ENCODE measurements at places on chromosomes 2 and 18.

DNA sequence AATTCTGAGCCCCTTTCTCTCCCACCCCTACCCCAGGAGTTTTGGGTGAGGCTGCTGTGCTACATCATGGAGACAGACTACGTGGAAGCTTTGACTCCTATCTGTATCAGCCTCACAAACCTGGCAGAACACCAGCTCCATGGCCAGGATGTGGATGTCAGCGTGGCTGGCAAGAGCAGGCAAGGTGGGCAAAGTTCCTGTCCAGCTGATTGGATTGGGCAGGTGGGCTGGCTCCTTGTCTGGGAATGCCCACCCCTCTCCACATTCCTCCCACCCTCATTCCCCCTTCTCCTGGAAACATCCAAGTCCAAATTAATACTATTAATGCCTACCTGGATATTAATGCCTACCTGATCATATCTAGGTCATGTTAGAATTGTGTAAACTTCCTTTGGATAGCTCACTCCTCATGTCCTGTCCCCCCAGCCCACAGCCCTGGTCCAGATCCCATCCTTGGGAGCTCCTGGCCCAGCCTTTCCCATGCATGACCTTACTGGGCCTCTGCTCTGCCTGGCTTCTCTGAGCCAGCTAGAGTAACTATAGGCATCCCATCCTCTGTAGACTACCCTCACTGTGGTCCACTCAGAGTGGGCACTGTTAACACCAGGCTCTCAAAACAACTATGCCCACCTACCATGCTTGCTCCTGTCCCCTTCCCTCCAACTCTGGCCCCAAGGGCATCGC, 24.1 kb downstream of the MROH2A start:
- DNase-seq, result no peak

DNA sequence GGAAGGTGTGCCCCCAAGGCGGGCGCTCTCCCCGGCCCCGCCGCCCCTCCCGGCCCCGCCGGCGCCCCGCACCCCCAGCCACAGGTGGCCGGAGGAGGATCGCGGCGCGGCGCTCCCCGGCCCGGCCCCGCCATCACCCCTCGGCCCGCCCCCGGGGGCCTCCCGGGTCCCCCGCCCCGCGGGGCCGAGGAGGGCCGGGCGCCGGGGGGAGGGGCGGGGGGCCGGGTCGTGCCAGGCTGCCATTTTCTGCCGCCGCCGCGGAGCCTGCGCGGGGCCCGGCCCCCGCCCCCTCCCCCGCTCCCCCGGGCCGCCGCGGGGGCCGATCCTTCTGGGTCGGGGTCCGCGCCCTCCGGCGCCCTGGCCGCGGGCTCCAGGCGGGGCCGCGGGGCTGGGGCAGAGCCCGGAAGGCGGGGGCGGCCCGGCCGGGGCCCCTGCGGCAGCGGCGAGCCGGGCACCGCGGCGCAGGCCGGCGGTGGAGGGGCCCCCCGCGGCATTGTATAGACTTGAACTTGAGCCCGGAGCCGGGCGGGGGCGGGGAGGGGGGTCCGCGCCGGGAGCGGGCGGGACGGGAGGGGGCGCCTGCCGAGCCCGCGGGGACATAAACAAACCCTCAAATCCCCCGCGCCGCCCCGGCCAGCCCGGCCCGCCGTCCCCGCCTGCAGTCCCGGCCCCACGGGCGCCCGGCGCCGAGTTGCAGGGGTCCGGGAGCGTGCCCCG, 556 bp downstream of the DNMT3A start:
- DNase-seq, result no peak

DNA sequence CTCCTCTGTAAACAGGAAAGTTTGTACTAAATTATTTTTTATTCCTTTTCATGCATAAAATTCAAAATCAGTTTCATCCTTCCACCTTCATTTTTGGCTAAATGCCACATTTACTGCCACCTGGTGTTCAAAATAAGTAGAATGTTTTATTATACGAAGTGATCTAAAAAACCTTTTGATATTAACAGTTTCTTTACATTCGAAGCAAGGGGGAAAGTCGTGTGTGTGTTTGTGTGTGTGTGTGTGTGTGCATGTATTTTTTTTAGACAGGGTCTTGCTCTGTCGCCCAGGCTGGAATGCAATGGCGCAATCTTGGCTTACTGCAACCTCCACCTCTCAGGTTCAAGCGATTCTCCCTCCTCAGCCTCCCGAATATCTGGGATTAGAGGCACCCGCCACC, 9.0 kb upstream of the SCN9A start:
- DNase-seq, result no peak

- DNase-seq, result peak; percentile 54
These were observed 38.2 kb upstream of the CHRNA1 start for GRCh38 chr2:174802459-174802858.

- DNase-seq, result no peak
These were observed 133.6 kb upstream of the XPO1 start for GRCh38 chr2:61671561-61672315.

DNA sequence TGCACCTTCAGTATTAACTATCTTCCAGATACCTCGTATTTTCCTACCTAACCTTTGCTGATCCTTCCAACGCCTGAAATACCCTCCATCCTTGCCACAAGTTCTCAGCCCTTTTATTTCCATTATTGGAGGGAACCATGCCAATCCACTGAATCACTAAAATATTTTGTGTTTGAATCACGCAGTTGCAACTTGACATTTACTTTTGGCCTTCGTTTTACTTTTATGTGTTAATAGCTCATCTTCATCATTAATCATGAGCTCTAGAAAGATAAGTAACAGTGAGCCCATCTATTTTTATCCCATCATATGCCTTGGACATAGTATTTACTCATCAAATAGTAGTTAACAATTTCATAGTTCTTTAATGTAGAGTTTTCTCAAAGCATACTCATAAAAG, 463.2 kb downstream of the THSD7B start:
- no peak for DNase-seq

- DNase-seq, result no peak
These were observed 835 bp upstream of the IL18RAP start for GRCh38 chr2:102421890-102422759.

GRCh38 chr2:26618611-26619010, 22.6 kb downstream of the CIB4 start:
- no peak for DNase-seq

DNA sequence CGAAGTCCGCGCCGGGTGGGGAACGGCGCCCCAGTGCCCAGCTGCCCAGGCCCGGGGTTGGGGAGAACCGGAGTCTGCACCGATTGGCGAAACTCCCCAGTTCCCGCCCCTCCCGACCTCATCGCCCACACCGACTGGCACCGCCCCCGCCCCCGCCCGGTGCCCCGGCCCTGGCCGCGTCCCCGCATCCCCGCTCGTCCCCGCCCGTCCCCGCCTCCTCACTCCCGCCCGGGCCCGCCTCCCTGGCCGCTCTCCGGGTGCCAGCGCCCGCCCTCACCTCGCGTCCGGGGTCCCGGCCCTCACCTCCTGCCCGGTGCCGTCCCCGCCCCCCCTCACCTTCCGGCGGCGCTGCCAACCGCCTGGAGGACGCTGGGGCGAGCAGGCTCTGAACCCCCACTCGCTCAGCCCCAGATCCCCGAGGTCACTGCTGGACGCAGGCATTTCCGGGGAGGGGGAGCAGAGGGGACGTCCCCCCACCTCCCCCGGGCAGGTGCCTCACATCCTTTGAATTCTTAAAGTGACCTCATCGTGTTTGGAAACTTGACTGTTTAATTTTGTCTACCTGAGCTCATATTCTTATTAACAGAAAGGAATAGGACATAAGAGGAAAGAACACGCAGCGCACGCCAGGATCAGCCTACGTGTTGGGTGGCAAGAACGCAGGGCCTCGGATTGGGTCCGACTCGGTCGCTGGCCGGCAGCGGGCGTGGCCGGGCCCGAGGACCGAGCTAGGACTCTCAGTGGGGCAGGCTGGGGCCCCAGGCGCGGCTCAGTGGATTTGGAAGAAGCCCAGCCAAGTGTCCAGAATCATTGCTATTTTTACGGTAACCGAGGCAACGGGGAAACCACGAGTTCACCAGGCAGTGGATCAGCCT, at the start of gene FAM110C:
TSS of gene FAM110C (minus strand) at position 35 of the 875 bp plus-strand sequence. CDS start 120 bp downstream, outside the sequence.
- no peak for DNase-seq

- no peak for DNase-seq
These were observed 154.0 kb downstream of the ANTXR1 start for GRCh38 chr2:69166812-69167468.

- peak; percentile 69 for DNase-seq
These were observed 47.3 kb upstream of the NDUFV2 start for GRCh38 chr18:9055185-9055584.
